Head of caudate nucleus (tissue), 42 donors: ENCODE measurements at places on chromosomes 4 and X.

- DNase-seq, result no peak
These were observed 81.4 kb downstream of the SH3RF1 start for GRCh38 chr4:169189372-169189771.

DNA sequence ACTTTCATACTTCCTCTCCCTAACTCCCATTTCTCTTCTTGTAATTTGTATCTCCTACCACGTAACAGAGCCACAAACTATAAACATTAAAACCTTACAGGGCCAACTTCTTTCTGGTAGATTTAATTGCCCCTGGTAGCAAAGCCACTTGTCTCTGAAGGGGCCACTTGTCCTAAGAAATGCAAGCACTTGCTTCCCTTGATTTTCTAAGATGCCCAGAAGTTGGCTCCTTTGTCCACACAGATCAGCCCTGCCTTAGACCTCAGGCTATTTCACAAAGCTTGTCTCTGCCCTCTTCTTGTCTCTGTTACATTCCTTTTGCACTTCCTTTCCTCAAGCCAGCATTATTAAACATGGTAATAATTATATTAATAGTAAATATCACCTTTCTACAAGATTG, 80.6 kb upstream of the CXXC4 start:
- DNase-seq, result no peak

GRCh38 chr4:53371049-53371448, 5.2 kb upstream of the SCFD2 start:
- DNase-seq, result no peak

DNA sequence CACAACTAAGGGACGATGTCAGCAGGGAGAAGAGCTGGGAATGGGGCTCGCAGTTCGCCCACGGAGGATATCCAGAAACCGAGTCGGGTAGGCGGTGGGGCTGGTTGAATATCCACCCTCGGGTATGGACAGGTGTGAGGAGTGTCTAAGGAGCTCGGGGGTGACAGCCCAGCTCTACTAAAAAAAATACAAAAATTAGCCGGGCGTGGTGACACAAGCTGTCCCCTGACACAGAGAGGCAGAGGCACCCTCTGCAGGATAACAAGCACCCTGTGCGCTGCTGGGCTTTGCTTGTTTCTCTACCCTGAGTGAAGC, 12.2 kb upstream of the ASMTL start:
- DNase-seq, result no peak
